ENCODE measurements at places on chromosomes 5 and 9.
A peak's percentile ranks its signal among the peaks of the same experiment; 100 is the strongest.

DNA sequence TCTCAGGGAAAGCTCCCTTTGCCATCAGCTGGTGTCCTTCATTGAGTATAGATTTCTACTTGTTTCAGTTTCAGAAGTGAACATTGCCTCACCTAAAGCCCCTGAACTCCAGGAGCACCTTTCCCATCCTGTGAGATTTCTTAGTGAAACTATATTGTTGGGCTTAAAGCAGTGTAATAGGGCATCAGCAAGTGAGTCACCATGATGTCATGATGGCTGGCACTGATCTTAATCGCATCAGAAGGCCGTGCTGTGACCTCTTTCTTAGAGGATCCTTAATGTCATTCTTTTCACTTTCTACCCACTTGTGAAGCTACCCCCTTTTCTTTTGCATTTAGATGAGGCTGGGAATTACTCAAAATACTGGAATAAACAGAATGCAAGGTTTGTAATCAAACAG, 401.3 kb downstream of the MTRR start:
- DNase-seq, result no peak

DNA sequence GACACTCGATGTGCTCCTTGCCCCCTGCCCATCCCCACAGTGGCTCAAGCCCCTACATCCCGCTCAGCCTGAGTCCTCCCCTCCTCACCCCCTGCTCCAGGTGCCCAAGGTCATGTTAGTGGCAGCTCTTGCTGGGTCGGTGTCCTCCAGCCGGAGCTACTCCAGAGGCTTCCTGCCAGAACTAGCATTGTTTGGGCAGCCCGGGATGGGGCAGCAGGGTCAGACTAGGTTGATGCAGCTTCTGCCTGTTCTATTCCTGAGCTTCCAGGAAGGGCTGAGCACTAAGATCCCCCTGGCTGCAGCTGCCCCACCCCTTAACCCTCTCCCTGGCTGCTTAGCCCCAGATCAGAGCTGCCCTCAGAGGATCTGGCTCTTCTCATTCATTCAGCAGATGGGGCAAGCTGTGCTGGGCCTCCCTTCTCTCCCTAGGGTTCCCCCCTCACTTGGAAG, 671 bp downstream of the RGS14 start:
- DNase-seq, result no peak

DNA sequence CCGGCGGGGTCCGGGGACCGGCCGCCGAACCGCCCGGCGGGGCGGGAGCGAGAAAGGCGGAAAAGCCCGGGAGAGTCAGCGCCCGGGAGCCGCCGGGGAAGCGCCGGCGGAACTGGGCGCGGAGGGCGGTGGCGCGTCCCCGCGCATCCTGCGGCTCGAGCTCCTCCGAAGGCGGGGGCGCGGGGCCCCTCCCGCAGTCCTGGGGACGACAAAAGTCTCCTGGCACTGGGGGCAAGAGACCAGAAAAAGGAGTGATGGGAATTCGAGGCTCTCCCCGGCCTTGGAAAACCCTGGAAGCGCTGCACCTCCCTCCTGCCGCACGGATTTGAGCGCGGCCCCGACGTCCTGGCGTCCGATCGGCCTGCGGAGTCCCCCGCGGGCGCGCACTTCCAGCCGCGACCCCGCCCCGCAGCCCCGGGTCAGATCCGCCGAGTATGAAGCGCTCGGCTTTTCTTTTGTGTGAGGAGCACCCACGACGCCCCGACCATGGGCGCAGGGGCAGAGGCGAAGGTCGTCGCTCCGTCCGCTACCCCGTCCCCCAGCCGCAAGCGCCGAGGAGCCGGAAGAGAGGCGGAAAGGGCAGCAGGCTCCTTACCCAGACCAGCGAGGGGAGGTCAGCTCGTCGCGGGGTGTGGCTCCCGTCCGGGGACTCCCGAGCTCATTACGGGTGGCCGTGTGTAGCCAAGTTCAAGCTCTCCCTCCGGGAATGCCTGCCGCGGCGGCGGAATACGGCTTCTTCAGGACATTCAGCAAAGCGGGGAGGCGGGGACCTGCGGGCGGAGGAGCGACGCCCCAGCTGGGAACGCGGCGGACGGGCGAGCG, at the start of gene EPB41L4A:
Gene EPB41L4A, minus strand, starts transcription at position 114 of the 822 bp plus-strand sequence. CDS start 238 bp downstream, outside the sequence.
- peak; percentile 53 for DNase-seq

GRCh38 chr5:75281716-75282465, 45.2 kb upstream of the ANKRD31 start:
- no peak for DNase-seq

DNA sequence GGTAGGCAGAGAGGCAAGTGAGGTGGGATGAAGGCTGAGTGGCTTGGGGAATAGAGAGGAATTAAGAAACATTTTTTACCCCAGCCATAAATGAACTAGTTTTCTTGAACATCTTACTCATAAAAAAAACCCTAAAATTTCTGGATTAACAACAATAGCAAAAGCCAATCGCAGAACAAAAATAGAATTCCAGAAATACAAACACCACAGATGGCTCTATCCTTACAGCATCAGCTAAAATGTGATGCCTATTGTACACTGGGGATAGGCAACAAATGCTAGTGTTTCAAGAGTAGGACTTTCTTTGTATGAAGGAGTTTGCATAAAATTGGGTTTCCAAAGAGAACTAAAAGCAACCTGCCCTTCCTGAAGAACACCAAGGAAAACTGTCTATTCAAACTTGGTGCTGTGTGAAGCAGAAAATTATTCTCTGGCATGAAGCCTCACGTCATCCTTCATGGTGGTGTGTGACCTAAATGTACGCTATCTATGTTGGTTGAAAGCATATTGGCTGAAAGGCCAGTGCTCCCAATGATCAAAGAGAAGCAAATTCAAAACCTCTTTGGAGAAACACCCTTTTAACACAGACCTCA, 82.9 kb downstream of the JAKMIP2 start:
- no peak for DNase-seq

DNA sequence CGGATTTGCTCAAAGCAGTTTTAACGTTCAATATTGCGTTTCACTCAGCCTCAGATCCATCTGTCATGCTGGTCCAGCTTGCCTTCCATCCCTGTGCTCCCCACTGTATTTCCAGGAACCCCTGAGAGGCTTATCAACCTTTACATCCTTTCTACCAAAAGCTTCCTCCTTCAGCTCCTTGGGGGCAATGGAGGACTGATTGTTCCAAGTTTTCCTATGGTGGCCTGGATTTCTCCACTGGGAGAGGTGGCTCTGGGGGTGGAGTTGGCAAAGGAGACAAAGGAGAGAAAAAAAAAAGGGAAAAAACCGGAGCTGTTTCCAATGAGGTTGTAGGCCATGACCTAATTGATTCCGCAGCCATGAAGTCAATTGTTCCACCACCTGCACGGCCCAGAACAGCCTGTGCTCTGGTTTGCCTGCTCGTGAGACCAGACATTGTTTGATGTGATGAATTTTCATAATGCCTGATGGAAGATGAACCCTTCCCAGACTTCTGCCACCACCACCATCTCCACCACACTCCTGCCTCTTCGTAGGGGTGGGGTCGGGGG, 54.1 kb downstream of the ABLIM3 start:
- DNase-seq, result no peak

DNA sequence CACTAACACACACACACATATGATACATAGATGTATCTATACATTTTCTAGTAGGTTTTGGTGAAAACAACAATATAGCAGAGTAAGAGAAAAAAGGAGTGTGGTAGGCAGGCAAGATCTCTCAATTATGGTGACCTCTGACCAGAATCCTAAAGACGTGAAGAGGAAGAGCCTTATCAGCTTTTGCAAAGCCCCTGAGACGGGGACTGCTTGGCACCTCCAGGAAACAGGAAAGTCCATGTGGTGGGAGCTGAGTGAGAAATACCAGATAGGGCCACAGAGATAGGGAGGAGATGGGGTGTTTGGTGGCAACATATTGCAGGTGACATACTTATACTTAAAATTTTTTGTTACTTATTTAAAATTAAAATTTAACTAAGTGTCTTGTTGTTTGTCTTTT, 39.9 kb upstream of the CTXN3 start:
- DNase-seq, result no peak

DNA sequence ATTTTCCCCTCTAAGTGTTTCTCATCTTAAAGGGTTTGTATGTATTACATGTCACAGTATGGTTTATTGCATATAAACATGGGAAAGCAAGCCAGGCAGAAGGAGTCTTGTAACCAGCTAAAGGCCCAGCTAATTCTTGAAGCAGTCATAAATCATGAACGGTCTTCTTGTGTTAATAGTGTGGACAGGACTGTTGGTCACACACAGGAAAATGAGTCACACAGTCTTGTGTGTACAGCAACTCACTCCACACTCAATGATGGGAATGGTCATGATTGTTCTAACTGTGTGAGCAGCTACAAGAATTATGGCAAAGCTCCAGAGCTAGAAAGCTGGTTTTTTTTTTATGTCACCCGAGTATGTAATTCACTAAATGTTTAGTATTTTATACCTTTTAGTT, 123.9 kb downstream of the GHR start:
- DNase-seq, result no peak

DNA sequence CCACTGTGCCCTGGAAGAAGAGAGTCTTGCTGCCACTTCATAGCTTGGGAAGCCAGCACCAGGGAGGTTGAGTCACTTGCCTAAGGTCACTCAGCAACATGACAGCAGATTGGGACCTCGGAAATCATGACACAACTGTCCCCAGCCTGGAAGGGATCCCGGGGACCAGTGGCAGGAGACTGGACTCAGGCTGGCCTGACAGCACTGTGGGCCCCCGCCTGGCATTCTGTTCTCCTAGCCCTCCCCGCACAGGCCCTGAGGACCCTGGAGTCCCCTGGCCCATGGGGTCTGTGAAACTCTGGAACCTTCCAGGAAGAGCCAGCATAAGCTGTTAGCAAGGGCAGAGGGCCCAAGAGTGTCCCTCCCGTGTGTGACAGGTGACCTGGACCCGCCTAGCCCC, 64.9 kb downstream of the COL5A1 start:
- DNase-seq, result no peak

GRCh38 chr9:113817171-113817570, 58.9 kb upstream of the ZNF618 start:
- no peak for DNase-seq

- no peak for DNase-seq
Observed at GRCh38 chr9:134055981-134056461, 11.8 kb downstream of the BRD3 start.

DNA sequence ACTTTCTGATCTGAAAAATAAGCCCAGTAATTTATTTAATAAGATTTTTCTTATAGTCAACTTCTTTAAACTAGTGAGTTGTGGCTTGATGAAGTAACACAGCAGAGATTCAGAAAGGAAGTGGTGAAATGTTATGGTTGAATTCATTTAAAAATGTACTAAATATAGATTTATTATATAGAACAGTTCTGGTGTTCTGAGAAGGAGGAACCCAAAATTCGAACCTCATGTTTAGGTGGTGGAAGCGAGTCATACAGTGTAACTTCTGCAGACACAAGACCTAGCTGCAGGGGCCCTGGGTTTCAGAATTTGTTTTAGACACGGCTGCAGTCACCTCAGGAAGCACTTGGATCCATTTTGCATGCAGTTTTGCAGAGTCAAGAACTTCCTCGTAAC, 188.2 kb downstream of the TRIO start:
- no peak for DNase-seq

DNA sequence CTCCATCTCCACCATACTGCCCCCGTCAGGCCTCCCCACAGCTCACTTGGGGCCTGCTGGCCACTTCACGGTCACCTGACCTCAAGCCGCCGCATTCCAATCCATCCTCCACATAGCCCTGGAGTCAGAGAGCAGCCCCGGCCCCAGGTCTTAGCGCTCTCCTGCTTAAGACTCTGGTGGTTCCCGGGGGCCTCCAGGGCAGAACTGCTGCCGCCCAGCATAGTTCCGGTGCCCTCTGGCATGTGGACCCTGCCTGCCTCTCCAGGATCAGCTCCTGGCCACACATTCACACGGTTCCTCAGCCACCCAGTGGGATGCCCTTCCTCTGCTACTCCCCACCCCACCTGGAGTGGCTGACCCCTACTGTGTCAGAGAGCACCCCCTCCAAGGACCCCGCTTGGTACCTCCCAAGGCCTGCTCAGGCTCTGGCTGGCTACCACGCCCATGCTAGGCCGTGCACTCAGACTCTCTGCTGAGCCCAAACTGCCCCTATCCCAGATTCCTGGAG, 8.7 kb downstream of the PHYKPL start:
- no peak for DNase-seq

GRCh38 chr5:61752588-61752987, 420.5 kb downstream of the ZSWIM6 start:
- DNase-seq, result no peak

GRCh38 chr5:107248066-107248695, 422.6 kb downstream of the EFNA5 start:
- DNase-seq, result no peak

DNA sequence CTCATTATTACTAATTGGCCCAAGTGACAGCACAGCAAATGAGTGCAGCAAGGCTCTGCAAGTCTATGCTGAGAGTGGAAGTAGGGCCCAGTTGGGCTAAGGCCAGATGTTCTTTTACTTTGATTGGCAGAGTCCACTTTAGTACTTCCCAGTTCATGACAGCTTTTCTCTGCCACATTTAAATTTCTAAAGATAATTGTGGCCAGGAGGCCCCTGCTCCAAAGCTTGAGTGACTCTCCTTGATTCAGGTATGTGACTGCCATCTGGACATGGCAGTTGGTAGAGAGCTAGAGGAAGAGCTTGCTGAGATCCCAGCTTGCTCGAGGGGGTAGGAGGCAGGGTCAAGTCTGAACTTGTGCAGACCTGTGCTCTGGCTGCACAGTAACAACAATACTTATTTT, 154.1 kb downstream of the CARTPT start:
- peak; percentile 90 for DNase-seq

- DNase-seq, result no peak
Observed at GRCh38 chr9:71582347-71582746, 186.0 kb downstream of the CEMIP2 start.

DNA sequence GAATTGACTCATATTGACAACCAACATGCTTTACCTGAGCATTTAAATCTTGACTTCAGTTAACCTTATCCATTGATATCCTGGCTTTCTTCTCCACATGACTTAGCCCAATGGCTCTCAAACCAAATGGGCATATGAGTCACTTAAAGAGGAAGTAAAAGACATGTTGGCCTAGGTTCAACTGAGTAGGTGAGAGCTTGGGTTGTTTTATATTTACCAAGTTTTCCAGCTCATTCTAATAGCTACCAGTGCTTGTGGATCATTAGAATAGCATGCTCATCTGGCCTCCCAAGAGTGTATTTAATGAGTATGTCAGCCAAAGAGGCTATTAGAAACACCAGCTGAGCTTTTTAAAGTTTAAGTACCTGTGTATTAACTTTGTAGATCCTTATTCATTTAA, 1049.0 kb downstream of the PTPRD start:
- no peak for DNase-seq

- no peak for DNase-seq
Observed at GRCh38 chr5:177077335-177077734, 9.4 kb upstream of the FGFR4 start.
